Posterior vena cava (tissue), 2 donors: ENCODE measurements at places on chromosomes 5 and 9.
A peak's percentile ranks its signal among the peaks of the same experiment; 100 is the strongest.

- DNase-seq, result no peak
Observed at GRCh38 chr5:2656206-2656605, 95.3 kb downstream of the IRX2 start.

GRCh38 chr5:39019254-39019653 is 54.9 kb downstream of the RICTOR start:
- DNase-seq, result no peak

DNA sequence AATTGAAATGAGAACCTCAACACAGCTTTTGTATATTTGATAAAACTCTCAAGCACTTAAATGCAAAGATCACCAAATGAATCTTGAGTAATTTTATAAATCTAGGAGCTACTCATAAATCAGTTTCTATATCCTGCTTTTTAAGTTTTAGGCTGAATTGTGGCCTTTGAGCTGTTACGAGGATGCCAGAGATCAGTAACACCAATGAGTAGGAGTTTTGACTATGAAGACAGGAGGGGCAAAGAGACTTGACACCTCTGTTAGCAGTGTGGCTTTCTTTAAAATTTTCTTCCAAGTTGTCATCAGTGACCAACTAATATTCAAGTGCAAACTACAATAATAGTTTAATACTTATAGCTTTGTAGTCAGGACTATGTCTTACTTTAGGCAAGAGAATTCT is 12.6 kb downstream of the PPIP5K2 start:
- no peak for DNase-seq

- no peak for DNase-seq
Observed at GRCh38 chr5:133405275-133406034, 206.9 kb downstream of the FSTL4 start.

GRCh38 chr9:20197976-20198685 is 409.3 kb upstream of the SLC24A2 start:
- DNase-seq, result no peak

DNA sequence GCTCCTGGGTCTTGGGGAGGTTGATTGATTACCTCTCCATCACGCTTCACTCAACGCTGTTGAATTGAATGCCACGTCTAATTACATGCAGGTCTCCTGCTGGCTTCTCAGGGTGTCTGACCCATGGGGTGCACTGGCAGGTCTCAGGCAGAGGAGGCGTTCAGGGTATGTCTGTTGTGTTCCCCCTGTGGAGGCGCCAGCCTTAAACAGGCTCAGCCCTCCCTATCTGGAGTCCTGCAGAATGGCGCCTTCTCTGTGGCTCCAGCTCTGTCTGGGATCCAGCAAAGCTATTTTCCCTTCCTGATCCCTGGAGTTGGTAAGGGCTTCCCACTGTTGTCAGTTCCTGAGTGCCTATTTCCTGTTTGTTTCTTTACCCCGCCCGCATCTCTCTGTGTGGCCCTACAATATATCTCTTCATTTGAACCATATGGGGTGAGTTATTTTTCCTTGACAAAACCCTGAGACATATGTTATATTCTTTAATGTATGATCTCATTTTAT is 150.0 kb downstream of the NTRK2 start:
- DNase-seq, result no peak

DNA sequence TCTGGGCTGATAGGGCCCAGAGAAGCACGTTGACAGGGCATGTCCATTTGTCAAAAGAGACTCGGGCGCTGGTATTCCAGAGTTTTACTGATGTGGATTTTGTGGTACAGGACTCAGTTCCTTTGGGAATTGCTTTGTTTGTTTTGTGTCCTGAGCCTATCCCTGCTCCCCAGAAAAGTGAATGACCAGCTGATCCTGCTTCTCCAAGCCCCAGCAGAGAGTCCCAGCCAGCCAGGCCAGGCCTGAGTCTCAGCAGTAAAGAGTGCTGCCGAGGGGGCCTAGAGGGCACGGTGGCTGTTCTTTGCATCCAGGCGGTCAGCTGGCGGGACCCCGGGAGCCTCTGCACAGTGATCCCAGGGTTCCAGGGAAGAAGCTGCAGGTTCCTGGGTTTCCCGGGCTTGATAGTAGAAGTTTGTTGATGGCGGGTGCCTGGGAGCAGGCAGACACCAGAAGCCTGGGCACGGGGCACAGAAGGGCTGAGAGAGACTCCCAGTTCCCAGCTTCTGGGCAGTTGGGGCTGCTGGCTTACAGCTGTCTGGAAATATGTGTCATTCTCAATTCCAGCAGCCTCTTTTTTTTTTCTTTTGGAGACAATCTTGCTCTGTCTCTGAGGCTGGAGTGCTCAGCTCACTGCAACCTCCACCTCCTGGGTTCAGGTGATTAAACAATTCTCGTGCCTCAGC is 8.7 kb downstream of the PRDM12 start:
- no peak for DNase-seq

DNA sequence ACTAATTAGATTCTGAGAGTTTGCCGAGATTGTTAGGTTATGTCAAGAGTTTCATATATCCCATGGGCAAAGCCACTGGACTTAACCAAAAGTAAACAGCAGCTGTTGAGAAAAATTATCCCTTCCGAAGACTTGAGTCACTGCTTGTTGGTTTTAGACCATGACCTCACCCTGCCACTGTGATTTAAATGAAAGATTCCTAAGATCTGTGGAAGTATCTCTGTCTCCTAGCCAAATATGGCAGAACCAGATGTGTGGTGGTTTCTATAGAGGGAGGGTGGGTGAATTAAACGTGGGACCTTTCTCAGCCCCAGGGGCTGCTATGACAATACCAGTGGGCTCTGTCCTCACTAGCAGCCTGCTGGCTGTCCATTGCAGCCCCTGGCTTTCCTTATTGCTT is 19.3 kb downstream of the DMRT3 start:
- DNase-seq, result no peak

- no peak for DNase-seq
Observed at GRCh38 chr5:73291873-73292272, 118.9 kb downstream of the TMEM174 start.

DNA sequence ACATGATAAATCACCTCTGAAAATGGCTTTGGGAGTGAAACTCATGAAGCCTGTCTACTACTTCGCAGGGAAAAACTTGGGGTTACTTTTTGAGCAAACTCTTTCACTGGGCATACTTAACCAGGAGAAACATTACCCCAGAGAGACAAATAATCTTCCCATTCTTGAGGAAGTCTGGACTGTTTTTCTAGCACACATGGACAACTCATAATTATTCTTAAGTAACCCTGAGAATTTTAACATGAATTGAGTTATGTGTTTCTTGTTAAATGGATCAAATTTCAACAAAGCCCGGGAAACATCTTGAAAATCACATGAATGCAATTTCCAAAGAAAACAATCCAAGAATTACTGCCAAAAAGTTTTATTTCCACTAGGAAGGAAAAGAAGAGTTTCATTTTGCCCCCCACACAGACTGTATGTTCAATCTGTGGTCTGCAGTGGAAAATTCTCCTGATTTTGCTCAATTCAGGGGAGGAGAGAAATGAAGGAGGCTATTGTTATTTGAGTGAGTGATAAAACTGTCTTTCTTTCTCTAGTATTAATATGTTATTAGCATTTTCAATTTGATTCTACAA is 564.8 kb upstream of the CLINT1 start:
- no peak for DNase-seq

- DNase-seq, result no peak
Observed at GRCh38 chr5:44402084-44402483, 12.9 kb upstream of the FGF10 start.

DNA sequence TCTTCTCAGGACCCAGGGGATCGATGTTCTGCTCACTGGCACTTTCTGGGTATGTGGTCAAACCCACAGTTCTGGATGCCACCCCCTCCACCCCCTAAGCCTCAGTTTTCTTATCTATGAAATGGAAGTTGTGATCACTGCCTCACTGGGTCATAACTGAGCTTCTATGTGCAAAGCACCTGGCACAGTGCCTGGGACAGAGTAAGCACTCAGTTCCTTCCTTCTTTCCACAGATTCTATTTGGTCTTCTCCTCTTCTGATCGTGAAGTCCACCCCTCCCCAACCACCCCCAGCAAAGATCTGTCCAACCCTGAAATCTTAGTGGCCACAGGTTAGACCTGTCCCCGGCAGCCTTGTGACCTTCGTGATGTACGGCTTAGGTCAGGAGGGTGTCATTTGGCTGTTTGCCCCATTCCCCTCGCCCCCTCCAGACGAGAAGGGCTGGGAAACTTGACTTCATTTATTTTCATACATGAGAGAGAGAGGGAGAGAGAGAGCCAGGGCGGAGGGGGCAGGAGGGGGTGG is 181.4 kb downstream of the FGF18 start:
- no peak for DNase-seq

DNA sequence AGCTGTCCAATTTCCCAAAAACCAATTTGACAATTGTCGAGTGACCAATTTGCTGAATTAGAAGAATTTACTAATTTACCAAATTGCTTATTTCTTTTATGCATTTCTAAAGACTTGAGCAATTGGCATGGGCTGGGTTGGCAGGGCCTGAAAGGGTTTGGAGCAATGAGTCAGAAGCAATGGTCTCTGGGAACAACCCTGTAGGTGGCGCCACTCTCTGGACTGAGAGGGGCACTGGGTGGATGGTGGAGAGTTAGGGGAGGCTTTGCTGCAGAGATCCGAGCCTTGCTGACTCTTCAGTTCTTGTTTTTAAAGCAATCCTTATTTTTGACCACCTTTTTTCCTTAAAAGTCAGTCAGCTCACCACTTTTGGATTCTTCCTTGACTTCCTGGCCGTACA is 71.5 kb upstream of the RPS23 start:
- DNase-seq, result no peak

- no peak for DNase-seq
Observed at GRCh38 chr5:143065996-143066522, 295.9 kb downstream of the ARHGAP26 start.

- DNase-seq, result peak; percentile 98
Observed at GRCh38 chr5:181260720-181261319, at the start of gene TRIM52. TRIM52 (minus strand) TSS chr5:181261143; CDS start chr5:181260813, 330 bp downstream.

- no peak for DNase-seq
Observed at GRCh38 chr9:5455181-5455580, 4.8 kb downstream of the CD274 start.

DNA sequence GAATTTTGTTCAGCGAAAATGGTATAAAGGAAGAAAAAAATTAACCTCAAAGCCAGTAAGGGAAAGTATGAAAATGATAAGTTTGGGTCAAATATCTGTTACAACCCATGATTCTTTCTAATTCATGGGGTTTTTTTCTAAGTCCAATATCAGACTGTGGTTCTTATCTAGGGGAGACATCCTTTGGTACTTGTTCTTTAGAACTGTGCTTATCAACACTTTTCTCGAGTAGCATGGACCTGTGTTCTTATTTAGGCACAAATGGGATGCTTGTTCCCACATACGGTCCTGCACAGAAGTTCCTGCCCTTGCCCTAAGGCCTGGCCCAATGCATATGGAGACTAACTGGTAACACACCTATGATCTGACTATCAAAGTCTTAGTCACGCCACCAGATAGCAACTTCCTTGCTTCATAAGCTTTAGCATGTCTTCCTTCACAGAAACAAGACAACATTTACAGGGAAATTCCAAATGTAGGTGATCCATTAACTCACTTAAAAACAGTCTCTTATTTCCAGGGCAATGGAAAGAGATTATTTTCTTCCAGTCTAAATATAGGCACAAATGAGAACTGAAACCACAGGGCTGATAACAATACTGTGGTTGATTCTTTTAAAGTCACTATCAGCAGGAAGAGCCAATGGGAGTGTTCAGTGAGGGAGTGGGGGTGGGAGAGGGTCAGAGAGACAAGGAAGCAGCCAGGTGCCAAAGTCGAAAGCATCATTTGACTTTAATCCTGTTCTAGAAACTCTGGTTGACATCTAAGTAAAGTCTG is 268.8 kb upstream of the ANKRD55 start:
- DNase-seq, result no peak

GRCh38 chr9:124436320-124436719 is 13.9 kb upstream of the ADGRD2 start:
- no peak for DNase-seq

DNA sequence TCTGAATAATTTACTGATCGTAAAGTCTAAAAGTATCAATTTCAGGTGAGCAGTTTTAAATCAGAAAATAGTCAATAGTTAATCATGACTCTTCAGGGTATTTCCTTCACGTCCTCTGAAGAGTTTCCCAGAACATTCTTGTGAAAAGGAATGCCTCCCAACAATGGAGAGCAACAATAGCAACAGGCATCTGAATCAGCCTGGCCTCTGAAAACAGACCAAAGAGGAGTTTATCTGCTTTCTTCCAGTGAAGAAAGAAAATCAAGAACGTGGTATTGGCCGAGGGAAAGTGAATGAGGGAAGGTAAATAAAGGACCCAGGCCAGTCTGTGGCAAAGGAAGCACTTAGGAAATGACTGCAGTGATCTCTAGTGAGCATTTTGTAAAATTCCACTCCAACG is 26.1 kb upstream of the RASGEF1C start:
- DNase-seq, result no peak

DNA sequence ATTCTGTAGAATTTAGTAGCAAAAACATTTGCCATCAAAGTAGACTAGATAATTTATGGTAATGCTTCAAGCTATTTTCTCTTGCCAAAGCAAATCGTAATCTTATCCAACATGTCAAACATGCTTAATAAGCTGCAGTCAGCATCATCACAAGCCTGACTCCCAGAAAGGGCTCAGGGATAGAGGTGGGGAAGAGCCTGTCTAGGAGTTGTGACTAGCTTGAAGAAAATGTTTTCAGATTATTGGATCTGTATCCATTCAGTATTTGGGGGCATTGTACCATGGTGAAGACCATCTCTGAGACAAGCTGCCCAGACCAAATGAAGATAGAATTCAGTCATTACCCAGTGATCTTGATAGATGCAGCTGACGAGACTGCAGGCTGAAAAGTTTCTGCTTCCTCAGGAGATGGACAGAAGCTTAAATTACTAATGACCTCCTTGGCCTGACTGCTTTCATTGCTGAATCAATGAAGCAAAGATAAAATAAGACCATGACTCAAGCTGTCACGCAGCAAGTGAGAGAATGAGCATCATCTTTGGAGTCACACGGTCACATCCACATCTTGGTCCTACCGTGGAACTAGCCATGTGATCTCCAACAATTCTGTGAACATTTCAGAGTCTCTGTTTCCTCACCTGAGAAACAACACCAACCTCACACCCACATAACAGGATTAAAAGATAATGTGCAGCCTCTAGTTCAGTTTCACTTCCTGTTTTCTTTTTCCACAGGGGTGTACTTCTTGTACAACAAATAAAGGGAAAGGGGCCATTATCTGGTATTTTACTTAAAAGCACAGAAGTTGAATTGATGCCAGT is 9.4 kb downstream of the ERAP2 start:
- DNase-seq, result no peak
